ENCODE measurements at places on chromosomes 13 and 19.

- no peak for DNase-seq
Observed at GRCh38 chr19:31560086-31561060, 211.1 kb upstream of the TSHZ3 start.

DNA sequence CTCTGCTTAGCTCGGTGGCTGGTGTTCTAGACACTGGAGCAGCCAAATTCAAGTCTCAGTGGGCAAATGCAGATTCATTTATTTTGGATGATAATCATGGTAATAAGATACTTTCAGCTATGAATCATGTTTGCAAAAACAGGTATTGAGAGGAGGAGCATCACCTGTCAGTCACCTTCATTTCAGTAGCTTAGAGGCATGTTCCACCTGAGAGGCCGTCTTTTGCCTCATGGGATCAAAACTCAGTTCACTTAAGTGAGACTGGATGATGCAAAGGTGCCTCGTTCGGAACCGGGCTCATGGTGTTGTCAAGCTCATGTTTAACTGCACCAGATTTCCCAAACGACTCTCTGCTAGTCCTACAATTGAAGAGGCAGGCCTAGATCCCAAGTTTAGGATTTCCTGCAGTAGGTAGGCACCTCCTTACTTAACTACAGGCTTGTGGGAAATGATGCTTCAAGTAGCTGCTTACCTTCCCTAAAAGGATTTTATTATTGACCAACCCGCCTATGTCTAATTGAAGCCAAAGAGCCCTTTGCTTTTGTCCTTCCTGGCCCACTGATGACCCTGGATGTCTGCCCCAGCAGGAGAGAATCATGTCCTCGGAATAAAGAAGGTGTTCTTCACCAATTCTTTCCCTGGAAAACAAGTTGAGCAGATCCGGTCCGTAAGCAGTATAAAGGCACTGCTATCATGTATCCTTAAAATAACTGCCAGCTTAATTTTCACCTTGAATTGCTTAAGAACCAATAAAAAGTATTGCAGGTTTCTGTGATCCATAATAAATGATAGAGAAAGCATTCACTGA lies 60.0 kb downstream of the ZAR1L start:
- DNase-seq: no peak

DNA sequence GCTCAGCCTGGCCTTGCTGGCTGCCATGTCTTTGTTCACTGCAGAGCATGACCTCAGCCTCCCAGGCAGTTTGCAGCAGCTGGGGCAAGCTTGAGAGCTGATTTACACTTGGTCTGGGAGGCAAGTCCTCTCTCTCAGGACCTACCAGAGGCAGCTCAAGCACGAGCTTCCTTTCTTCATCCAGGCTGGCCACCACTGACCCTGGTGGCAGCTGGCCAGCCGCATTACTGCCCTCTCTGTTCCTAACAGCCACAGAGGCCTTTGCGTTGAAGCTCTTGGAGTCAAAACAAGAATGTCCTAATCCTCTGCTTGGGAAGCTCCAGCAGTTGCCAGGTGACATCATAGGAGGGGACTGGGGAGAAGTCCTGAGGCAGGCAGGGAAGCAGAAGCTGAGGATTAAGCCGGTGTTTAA lies 85.7 kb downstream of the NUFIP1 start:
- no peak for DNase-seq

- no peak for DNase-seq
Observed at GRCh38 chr19:40590464-40591265, 10.5 kb upstream of the LTBP4 start.

DNA sequence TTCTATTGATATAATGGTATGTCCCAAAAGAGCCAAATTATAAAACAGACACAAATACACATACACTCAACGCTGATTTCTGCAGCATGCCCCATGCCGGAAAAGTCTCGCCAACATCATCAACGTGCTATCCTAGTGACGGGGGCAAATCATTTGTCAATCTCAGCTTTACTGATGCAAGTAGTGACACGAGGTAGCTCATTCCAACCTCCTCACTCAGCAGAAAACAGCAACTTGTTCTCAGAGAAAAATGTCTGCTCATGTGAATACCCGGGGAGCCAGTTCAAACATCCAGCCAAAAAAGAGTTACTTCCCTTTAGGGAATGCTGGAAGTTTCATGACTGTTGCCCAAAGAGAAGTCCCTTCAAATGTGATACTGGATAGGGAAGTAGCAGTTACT lies 46.3 kb downstream of the SOX21 start:
- no peak for DNase-seq

DNA sequence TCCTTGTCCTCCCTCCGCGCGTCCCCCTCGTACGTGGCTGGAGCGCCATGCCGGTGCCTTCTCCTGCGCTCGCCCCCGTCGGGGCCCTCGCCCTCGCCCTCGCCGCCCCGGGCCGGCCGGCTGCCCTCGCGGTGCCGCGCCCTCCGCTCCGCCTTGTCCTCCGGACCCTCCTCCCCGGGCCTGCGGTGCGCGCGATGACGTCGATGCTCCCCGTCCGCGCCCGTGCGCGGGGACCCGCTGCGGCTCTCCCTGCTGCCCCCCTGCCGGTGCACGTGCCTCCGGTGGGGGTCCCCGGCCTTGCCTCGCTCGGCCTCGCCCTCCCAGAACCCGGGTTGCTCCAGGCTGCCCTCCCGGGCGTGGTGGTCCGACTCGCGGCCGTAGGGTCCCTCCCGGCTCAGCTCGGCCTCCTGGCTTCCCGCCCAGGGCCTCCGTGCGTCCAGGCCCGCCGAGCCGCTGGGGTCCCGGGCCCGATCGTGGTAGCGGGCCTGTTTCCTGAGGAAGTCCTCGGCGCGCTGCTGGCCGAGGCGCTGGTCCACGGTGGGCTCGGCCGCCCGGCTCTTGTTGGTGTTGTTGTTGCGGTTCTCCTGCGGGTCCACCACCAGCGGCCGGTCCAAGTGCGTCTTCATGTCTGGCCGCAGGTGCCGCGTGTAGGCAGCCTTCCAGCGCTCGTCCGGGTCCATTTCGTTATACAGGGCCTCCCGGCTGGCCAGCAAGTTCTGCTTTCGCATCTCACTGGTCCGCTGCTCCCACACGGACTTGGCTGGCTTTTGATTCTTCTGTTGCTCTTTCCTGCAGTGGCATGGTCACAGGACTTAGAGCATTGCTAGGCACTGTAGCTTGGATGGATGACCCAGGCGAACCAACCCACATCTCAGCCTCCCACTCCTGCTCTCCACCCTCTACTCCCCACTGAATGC lies 148.6 kb downstream of the IER2 start:
- no peak for DNase-seq

GRCh38 chr13:47555235-47555634 lies 445.8 kb downstream of the SUCLA2 start:
- DNase-seq: no peak

DNA sequence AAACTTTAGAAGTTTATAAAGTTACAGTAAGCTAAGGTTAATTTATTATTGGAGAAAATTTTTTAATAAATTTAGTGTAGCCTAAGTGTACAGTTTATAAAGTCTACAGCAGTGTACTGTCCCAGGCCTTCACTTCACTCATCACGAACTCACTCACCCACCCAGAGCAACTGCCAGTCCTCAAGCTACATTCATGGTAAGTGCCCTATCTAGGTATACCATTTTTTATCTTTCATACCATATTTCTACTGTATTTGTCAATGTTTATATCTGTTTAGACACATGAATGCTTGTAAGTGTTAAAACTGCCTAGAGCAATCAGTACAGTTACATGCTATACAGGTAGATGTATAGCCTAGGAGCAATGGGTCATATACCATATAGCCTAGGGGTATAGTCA lies 12.5 kb downstream of the INTS6 start:
- DNase-seq: no peak

DNA sequence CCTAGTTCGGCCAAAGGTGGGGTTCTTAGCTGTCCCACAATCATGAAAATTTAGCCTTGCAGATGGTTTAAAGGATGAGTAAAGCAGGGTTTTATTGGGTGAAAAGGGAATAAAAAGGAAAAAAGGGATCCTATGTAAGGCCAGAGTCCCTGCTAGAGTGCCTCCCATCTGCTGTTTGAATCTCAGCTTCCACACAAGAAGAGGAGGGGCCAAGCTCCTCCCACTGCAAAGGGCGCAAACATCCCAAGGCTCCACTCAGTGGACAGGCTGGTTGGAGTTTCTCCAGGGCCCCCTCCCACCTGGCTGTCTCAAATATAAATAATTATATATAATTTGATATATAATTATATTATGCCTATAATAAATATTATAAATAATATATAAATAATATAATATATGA lies 1272.1 kb upstream of the PCDH20 start:
- no peak for DNase-seq
